CD4-positive, alpha-beta T cell treated with Interleukin-17A for 1 hour (primary cell): ENCODE measurements at places on chromosomes 2 and 18.

- no peak for DNase-seq
Measured at GRCh38 chr18:33424266-33424946, 16.1 kb downstream of the CCDC178 start.

- no peak for DNase-seq
Measured at GRCh38 chr2:172053486-172053885, 31.8 kb upstream of the DLX1 start.

DNA sequence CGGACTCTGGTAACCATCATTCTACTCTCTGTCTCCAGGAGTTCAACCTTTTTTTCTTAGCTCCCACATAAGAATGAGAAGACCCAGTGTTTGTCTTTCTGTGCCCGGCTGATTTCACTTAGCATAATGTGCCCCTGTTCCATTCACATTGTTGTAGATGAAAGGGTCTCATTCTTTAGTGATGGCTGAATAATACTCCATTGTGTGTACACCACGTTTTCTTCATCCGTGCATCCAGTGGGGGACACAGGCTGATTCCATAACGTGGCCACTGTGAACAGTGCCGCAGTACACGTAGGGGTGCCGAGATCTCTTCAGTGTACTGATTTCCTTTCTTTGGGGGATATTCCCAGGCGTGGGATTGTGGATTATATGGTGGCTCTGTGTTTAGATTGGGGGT lies 72.3 kb upstream of the NFATC1 start:
- DNase-seq, result no peak

DNA sequence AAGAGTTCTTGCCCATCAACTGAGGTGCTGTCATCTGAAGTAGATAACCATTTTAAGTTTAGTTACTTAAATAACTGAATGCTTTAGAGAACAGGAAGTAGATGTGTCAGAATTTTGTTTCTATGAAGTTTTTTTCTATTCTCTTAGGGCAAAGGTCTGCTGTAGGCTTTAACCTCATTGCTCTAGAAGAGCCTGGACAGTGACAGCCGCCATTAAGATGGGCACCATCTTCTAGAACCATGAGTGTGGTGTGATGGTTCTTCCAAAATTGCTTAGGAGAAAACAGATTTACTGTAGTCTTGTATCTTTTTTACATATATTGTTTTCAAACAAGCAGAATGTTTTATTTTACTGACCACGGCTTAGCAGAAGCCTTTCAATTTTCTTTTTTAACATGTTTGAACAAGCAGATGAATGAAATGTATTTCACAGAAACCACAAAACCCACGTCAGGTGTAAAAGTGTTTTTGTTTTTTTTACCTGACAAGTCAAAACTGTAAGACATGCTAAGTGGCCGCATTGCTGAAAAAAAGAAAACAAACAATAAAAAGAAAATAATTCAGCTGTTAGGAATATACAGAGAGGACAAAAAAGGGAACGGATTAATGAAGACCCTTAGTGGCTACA lies 77.9 kb downstream of the PRELID3A start:
- DNase-seq, result no peak

GRCh38 chr18:47390410-47391024 lies 139.1 kb upstream of the SKOR2 start:
- no peak for DNase-seq

DNA sequence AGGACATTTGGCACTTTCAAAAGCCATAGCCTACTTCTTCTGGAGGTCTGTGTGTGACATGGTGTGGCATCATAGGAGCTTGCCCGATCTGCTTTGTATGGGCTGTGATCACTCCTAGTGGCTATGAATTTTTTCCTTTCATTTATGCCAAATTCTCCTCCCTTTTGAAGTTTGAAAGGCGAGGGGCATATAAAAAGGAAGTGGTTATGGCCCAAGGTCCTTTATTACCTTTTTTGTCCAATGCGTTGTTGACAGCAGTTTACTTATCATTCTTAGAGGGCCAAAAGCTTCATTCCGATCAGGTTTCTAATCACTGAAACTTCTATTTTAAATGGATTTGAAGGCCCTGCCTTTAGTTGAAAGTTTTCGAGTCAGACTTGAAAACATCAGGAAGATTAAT lies 224.3 kb upstream of the FOSL2 start:
- no peak for DNase-seq
